Right renal cortex interstitium (tissue), 3 donors: ENCODE measurements at places on chromosomes 3 and 15. TPM values are rescaled to one million over a fixed set of nuclear protein-coding genes. Genes with fewer than 3 reads are reported as not detected.
A peak's percentile ranks its signal among the peaks of the same experiment; 100 is the strongest.

FSD2 gene
- 0.21 TPM for polyA plus RNA-seq

DNA sequence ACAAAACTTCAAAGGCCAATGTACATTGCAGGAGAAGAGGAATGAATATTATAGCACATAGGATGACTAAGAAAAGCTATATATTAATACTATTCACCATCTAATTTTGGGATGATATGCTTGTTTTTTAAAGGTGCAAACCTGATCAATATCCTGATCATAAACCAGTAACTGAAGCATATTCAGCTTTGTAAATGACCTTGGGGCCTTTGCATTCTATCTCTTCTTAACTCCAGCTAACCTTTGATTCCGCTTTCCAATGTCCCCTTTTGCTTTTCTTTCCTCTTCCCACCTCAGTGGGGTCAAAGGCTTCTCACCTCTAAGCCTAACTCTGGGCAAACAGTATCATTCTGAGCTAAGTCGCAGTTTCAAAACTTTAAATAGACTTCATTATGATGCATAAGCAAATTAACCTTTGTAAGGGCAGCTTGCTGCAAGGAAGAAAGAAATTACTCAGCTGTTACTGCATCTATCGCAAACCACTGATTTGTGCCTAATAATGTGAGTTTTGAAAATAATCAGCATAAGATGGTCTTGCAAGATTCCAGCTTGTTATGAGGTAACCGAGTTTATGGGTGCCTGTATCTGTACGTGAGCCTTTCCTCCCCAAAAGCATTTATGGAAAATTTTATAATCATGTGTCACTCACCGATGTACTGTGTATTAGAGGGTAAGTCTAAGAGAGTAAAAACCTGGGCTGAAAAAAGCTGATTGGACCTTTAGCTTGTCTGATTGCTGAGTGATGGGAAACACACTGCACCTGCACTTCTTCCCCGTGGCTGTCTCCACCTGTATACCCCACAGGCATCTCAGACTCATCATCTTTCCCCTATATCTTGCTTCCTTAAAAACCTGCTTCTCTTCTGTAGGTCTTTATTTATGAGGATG lies 116.8 kb downstream of the TPRG1 start:
- no peak for DNase-seq

- DNase-seq, result no peak
These were observed 9.3 kb downstream of the WWTR1 start for GRCh38 chr3:149648525-149648924.

- peak; percentile 36 for DNase-seq
These were observed 34.8 kb downstream of the COMMD2 start for GRCh38 chr3:149717391-149718056.

- no peak for DNase-seq
These were observed 100.2 kb downstream of the GHSR start for GRCh38 chr3:172347895-172348679.

- no peak for DNase-seq
These were observed 10.9 kb downstream of the AMOTL2 start for GRCh38 chr3:134363381-134363755.

- DNase-seq, result no peak
These were observed 21.7 kb downstream of the FBLN2 start for GRCh38 chr3:13570391-13571194.

- no peak for DNase-seq
These were observed 184.6 kb downstream of the XXYLT1 start for GRCh38 chr3:195086341-195086740.

DNA sequence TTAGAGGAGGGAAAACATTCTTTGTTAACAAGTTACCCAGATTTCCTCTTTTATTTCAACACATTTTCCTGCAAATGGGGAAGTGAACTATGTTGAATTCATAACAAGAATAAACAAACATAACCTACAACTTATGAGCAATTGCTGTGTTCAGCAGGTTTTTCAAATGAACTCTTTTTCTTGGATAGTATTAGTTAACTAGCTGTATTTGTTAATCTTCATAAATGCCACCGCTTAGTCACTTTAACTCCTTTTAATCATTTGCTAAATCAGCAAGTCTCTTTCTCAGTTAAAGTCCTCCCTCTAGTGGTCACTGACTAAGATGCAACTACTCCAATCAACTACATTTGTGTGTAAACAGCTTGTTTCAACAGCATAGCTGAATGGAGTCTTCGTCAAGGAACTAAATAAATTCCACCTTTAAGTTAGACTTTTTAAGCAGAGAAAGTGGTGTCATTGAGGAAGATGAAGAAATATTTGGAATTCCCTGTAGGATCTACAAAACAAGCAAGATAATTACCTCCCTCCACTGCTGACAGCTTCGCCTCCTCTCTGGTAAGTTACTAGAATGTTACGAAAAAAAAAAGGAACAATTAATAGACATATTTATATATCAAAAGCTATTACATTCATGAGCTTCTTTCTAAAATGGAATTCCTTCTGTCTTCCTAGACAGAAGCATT lies 1122.0 kb downstream of the ROBO1 start:
- DNase-seq, result peak; percentile 65

DNA sequence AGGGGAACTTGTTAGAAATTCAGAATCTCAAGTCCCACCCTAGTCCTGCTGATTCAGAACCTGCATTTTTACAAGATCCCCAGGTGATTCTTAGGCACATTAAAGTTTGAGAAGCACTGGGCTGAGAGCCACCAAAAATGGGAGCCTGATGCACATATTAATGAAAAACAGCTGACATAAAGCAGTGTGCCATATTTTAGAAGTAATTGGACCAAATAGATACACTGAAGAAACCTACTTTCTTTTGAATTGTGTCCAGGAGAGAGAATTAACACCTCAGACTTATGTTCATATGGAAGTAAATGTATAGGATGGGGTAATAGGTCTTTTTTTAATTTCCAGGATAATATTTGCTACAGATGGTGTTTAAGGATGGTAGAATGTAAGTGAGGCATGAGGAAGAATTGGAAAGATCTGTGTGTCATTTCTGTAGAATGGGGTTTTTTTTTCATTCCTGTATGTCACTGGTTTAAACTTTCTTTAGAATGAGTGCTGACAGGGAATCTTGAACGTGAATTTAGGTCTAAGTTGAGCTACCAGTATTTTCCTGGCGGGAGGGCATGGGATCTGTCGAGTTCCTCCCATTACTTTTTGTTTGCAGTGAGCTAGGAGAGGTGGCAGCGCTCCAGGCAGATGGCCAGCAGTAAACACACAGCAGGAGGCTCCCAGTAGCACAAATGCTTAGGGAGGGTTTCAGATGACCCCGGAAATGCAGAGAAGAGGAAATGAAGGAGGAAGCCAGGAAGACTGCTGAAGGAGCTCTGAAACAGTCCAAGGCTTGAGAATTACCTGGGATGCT lies 185.6 kb downstream of the PLCL2 start:
- DNase-seq, result no peak
